Activated naive CD4-positive, alpha-beta T cell treated with anti-CD3 and anti-CD28 coated beads, Interleukin-2, amount 50 U/mL, for 72 hours (primary cell): ENCODE measurements at places on chromosomes 2 and 18.
A peak's percentile ranks its signal among the peaks of the same experiment; 100 is the strongest.

DNA sequence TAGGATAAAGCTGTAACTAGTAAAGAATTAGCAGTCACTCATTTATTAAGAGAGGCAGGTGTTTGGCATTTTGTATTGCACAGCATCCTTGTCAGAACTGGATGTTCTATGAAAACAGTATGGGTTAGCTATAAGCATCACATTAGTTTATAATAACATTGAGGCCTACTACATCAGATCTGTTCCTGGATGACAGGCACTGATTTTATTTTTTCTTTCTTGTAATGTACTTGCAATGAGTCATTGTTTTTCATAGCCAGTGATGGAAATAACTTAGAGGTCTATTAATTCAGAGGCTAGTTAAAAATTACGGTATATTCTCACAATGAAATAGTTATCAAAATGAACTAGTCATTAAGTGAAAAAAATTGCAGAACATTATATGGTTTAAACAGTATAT, 13.0 kb upstream of the RMDN2 start:
- DNase-seq = no peak

DNA sequence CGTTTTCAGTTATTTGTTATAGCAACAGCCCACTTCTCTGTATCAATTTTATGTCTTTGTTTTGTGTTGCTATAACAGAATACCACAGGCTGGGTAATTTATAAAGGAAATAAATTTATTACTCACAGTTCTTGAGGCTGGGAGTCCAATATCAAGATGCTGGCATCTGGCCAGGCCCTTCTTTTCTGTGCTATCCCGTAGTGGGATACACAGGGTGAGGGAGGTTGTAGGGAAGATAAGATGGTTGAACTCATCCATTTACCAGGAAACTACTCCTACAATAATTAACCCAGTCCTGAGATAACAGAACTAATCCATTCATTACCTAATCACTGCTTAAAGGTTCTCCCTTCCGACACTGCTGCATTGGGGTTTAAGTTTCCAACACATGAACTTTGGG, 220.7 kb downstream of the TPGS2 start:
- no peak for DNase-seq

- no peak for DNase-seq
Observed at GRCh38 chr2:235492850-235493344, 946 bp upstream of the AGAP1 start.

DNA sequence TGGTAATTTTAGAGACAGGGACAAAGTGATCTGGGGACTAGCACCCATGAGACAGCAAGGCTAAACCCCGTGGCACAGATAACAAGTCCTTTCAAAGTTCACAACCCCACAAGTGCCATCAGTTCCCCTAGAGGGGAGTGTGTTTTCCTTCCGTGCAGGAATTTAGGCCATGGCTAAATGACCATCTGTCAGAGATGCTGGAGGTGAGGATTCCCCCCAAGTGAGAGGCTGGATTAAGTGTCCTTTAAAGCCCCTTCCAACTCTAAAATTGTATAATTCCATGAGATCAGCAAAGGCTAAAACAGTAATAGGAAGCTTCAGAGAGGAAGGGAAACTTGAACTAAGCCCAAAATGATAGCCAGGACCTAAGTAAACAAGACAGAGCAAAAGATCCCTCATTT, 8.7 kb downstream of the FEZ2 start:
- no peak for DNase-seq

GRCh38 chr18:74375999-74376398, 60.4 kb downstream of the C18orf63 start:
- DNase-seq = no peak

DNA sequence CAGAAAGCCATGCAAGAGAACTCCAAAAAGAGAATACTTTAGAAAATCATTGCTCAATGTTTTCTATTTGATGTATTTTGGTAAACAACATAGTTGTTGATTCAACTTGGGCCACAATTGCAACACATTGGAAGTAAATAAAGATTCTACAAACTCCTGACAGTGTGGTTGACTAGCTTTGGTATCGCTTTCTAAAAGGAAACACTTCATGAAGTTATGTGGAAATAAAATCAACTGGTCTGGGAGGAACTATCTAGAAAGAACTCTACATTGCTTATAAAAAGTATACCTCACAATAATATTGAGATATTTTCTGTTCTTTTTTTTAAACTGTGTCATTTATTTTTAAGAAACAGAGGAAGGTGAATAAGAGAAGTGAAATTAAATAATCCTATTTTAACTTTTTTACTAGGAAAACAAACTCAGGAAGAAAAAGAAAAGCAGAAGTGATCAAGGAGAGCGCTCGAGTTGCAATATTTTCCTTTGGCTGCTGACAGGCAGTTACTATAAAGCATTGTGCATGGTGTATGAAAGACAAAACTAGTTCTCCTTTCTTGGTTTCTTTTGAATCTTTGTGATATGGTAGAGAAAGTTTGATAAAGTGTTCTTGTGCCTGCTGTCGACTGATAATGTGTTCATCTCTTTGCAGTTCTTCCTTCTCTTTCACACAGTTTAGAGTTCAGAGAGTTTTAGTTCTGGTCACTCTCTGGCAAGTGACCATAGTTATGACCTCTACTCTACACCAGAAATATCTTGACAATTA, 3.0 kb downstream of the DHRS9 start:
- no peak for DNase-seq

- no peak for DNase-seq
Observed at GRCh38 chr2:106073678-106074406, 120.3 kb downstream of the UXS1 start.

- DNase-seq = peak; percentile 82
Observed at GRCh38 chr2:36785179-36785795, 88.8 kb downstream of the VIT start.

- no peak for DNase-seq
Observed at GRCh38 chr2:137834760-137835379, 129.4 kb upstream of the HNMT start.

DNA sequence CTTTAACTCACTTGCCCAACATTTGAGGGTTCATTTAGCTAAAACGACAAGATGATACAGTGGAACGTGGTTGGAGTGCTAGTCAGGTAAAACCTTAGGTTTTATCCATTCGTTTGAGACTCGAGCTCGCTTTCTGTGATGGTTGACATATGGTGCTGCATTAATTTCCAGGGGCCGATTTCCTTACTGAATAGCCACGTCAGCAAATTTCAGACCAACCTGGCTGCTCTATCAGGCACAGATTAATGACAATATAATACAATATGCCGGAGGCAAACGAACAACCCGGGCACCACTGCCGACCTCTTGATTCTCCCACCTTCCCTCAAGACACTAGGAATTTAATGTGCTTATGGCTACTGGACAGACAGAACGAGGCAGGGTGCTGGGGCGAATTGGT, 42.0 kb downstream of the NABP1 start:
- no peak for DNase-seq

DNA sequence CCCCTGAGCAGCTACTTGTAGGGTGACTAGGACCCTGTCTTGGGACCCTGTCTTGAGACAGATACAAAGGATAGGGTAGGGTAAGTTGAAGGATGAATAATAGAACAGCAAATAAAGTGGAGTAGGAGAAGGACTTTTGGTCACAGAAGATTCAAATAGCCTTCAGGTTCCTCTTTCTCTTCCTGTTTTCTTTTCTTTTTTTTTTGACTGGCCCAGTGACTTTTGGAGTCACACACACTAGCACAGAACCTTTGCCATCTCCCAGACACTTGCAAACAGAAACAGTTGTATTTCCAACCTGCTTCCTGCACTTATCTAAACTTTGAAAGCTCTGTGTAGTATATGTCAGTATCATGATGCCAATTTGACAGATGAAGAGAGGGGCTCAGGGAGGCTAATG, 108.2 kb downstream of the TDRD15 start:
- no peak for DNase-seq

GRCh38 chr2:144510294-144510991, 9.5 kb downstream of the ZEB2 start:
- no peak for DNase-seq

DNA sequence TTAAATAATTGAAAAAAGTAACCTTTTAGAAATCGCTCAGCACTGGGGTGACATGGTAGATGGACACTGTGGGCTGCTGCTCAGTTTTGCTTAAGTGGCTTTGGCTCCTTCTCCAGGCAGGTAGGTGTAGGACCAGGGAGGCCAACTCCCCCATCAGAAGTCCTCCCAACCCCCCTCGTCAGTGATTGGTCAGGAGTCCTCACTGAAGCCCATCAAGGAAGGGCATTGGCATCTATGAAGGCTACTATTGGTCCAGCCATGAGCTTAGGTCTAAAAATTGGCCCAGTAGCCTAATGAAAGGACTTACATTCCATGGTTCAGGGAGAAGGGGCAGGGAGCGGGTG, 34.7 kb downstream of the ST3GAL5 start:
- no peak for DNase-seq

DNA sequence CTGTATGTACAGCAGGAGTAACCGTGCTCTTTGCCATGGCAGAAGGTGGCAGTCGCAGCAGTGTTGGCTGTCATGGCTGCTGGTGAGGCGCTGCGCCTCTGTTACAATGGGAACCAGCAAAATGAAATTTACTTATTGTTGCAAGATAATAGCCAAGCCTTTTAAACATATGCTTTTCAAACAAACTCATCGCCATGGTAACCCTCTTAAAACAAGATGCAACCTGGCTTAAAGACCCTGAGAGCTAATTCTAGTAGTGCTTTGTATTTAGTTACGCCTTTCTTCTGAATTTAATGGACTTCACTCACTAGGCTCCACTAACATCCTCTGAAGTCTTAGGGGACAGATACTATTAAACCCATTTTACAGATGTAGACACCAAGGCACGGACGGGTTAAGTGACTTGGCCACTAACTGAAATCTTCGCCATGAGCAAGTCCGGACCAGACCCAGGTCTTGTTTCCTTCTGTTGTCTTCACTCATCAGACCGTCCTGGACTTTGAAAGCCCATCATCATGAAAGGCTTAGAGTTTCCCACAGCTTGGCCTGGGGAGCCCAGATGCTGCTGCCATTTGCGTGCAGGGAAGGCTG, 111.6 kb upstream of the ODC1 start:
- no peak for DNase-seq

DNA sequence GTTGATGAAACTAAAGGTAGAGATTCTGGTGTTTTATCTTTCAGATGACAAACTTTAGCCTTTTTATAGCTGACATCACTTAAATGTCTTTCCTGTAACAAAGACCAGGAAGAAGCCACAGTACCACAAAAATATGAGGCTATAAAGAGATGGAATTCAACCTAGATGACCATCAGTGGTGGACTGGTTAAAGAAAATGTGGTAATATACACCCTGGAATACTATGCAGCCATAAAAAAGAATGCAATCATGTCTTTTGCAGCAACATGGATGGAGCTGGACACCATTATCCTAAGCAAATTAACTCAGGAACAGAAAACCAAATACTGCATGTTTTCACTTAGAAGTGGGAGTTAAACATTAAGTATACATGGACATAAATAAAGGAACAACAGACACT, 18.3 kb upstream of the HNRNPLL start:
- DNase-seq = no peak

GRCh38 chr2:150484006-150484405, 3.5 kb downstream of the RND3 start:
- no peak for DNase-seq

DNA sequence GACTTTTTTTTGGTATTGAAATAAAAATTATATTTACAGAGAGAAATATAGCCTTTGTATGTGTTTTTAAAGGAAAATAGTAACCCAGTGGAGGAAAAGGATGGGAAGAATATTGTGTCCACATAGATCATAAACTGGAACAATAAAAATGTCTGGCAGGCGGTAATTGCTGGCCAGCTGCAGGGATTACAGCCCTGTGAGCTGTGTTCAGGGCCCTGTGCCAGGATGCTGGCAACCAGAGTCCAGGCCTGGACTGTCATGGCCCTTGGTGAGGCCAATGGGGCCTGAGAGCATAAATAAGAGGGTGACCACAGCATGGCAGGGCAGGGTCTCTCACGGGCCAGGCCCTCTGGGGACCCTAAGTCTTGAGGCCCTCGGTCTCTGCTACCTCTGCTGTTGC, 171.2 kb downstream of the ACOXL start:
- no peak for DNase-seq

GRCh38 chr2:85648619-85649018, 19.4 kb downstream of the SFTPB start:
- DNase-seq = peak; percentile 22
